Spleen (tissue), 13 donors: ENCODE measurements at places on chromosomes 2 and 18.

GRCh38 chr2:64609942-64610281, 43.8 kb downstream of the SERTAD2 start:
- DNase-seq = no peak

GRCh38 chr18:23401400-23402347, 51.4 kb upstream of the RIOK3 start:
- peak; percentile 80 for DNase-seq

DNA sequence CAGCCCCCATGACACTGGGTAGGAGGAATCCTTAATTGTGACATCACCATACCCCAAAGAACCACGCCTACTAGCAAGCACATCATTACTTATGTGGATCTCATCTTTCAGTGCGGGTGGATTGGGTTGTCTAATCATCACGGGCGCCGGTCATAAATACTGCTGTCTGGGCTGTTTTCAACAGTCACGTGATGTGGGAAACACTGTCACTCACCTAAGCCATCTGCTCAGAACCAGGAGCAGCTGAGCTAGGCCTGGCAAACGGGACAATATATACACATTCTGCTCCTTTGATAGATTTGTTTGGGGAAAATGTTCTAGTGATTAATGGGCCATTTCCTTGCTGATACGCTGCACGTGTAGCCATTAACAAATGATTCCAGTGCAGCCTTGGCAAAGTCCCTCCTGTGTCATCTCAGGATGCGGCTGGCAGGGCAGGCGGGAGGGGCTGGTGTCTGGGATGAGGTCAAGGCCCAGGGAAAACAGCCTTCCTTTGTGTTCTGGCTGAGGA, 145.9 kb upstream of the COPS8 start:
- peak; percentile 72 for DNase-seq

DNA sequence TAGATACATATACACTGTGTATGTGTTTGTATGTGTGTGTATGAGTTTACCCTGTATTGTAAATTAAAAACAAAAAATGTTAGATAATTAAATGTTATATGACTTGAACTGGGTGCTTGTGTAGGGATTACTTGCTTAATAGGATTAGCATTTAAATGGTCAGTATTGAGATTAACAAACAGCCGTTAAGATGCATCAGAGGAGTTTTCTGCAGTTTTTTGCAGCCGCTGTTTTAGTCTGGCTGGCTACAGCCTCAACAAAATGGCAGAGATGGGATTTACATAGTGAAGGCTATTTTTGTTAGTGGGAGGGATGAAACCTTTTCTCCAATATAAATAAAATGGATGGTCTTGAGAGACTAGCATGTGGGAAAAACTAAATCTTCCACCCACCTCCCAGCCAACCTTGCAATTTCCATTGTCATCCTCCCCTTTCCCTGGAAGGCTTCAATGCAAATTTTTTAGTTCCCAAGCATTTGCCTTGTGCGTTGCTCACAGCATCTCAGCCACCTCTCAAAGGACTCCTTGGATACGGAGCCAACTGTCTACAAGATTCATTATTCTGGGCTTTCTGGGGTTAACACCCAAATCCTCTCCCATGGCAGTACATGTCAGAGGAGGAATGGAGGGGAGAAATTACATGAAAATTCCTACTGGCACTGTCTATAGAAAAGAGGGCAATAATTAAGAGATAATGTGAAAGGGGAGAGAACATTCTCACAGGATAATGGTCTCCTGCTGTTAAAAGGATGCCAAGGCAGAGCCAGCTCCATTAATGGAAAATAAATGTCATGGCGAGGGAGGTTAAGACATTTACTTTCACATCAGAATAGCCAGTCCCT, 351.9 kb downstream of the CDH2 start:
- DNase-seq = no peak

- DNase-seq = no peak
Observed at GRCh38 chr2:104040771-104041170, 813.1 kb upstream of the POU3F3 start.

- no peak for DNase-seq
Observed at GRCh38 chr2:136210455-136210805, 92.5 kb upstream of the CXCR4 start.

GRCh38 chr2:224174990-224175389, 135.9 kb upstream of the SERPINE2 start:
- DNase-seq = no peak

DNA sequence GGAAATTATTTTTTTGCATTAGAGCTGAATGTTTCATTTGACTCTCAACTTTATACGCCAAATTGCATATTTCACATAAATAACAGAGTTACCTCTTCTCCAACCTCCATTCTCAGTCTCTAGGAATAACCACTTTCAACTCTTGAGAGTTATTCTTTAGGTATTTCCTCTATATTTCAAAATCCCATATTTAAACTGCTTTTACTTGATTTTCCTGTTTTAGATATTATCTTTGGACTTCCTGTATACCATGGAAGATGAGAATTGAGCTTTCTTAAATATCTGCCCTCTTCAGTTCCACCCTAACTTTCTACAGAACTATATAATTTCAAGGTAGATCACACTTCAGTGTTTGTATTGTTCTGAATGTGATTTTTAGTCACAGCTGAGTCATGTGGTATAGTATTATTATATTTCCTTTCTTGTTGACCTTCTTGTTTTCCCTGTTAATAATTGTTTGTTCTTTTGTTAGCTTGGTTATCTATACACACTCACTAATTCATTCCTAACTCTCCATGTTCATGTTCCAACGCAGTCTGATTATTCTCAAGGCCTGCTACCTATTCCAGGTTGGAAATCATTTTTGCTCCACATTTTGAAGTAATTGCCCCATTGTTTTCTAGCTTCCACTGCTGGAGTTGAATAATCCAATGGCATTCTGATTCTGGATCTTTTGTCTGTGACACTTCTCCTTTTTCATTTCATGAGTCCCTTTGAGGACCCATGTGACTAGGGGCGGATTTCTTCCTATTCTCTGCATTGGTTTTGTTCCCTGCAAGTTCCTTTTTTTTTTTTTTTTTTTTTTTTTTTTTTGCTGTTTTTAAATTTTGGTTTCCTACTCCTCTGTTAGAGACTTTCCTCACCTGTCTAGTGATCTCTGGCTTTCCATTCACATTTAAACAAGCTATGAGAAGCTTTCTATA, 156.8 kb upstream of the RBMS1 start:
- DNase-seq = no peak

DNA sequence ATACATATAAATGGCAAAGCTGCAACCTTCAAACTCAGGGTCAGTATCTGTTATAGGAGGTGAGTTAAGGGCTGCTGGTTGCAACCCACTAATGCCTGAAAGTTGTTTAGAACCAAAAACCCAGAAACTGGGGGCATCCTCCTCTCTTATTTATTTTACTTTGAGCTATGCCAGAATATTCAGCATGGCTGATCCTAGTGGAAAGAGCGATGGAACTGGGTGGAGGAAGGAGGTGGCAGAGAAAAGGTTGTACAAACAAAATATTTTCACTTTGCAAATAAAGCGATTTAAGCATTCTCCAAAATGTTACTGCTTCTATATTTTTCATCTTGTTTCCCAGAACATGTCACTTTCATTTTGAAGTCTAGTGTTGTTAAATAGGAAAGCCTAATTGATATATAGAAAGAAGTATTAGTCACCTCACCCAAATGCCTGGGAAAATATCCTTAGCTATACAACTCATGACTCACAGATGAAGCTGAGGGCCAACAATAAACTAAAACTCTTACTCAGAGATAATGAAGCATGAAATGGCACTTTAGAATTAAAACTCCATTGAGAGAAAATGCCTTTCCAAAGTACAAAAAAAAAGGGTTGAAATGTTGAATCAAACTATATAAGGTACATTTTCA, 251.4 kb upstream of the UBE2E3 start:
- DNase-seq = no peak

DNA sequence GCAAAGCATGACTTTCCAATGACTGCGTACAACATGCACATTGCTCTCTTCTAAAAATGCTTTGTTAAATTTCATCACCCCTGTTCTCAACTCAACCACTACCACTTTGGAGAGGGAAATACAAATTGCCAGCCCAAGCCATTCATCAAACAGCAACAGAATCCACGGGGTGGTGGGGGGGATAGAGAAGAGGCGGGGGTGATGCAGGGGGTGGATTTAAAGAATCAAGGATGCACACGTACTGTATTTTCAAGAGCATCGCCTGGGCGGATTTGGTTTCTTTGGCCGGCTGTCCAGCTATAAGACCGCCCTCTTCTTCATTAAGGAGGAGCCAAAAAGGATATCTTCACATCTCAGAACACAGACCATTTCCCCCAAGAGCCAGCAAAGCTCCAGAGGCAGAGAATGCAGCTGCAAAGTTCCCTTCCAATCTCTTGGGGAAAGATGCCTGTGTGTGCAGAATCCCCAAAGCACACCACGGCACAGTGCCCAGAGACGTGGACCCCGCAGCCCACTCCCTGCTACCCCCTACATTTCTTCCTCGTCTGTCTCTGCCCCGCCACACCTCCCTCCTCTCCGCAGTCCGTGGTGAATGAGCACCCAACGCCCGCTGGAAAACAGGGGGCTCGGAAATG, 977 bp downstream of the SLC8A1 start:
- DNase-seq = no peak

GRCh38 chr2:233813236-233814055, 35.3 kb downstream of the MROH2A start:
- DNase-seq = peak; percentile 16

DNA sequence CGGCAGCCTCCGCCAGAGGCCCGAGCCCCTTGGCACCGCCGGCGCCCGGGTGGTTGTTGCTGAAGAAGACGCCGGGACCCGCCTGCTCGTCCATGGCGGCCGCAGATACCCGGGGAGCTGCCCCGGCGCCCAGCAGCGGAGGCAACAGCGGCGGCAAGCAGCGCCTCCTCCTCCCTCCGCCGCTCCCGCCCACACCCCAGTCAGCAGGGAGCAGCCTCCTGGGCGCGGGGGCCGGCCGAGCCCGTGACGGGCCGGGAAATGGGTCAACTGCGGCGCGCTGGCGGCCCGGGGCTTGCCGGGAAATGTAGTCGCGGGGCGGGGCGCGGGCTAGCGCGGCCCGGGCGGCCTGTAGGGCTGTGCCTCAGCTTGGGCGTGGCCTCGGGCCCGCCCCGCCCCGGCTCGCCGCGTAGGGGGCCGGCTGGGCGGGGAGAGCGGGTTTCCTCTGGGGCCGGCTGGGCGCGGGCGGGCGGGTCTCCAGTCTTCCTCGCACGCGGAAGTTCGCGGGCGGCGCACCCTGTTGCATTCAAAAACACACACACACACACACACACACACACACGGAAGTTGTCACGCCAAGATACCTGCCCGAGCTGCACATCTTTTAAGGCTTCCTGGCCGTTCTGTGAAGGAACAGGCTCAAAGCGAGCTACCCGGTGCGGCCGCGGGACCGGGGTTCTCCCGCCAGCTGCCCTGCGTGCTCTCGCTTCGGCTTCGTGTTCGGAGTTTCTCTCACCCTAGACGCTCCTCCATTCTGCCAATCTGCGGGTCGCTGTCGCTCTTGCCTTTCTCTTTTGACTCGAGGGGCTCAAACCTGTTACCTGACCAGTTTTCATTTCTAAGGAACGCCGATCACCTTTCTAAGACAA, at the start of gene STRN:
Gene STRN, minus strand, starts transcription at position 167 of the 866 bp plus-strand sequence. Its CDS starts 73 bp downstream, at position 94.
- peak; percentile 100 for DNase-seq

GRCh38 chr2:224778474-224778877, 62.3 kb upstream of the CCDC195 start:
- DNase-seq = no peak

DNA sequence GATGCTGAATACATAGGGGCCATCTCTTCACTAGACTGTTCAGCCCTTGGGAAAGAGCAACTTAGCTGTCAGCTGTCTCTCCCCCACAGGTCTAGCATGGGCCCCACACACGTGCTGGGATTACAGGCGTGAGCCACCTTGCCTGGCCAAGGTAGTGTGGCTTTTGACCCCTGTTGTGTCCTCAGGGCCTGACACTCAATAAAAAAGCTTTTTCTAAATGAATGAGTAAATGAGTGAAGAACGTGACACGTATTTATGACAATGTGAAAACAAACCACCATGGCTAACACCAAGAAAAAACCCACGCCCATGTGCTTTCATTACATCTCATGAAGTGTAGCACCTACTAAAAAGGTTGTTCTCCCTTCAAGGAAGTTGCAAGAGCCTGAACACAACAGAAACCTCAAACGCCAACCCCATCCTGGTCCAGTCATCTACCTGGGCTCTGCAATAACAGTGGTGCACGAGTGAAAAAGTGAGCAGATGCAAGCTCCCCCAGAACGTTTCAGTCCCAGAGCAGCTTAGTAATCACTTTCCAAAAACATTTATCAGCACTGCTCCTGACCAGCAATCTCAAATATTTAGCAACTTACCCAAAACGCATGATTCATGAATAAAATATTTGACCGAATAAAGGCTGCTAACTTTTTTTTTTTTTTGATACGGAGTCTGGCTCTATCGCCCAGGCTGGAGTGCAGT, 3.4 kb downstream of the WDFY1 start:
- no peak for DNase-seq

- peak; percentile 19 for DNase-seq
Observed at GRCh38 chr2:113910110-113910717, 20.3 kb downstream of the ACTR3 start.

DNA sequence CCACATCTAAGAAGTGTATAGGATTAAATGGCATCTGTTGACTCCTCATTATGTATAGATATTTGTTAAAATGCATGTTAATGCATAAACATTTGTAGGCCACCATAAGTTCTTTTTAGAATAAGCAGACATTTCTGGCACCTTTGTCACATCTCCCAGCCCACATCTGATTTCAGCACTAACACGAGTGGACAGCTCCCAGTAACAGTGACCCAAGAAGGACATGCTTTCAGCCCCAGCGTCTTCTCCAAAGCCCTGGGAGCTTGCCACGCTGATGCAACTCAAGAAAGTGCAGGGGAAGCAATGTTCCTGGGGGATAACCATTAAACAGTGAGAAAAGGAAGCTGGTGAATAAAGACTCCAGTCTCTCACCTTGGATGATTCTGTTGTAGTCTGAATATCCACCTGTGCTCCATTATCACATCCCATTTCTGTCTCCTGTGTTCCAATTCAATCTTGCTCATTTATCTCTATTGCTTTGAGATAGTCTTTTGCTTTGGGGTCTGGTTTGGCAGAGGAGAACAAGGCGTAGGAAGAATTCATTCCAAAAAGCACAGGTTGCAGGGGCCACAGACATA, 182.6 kb upstream of the THSD7B start:
- no peak for DNase-seq

DNA sequence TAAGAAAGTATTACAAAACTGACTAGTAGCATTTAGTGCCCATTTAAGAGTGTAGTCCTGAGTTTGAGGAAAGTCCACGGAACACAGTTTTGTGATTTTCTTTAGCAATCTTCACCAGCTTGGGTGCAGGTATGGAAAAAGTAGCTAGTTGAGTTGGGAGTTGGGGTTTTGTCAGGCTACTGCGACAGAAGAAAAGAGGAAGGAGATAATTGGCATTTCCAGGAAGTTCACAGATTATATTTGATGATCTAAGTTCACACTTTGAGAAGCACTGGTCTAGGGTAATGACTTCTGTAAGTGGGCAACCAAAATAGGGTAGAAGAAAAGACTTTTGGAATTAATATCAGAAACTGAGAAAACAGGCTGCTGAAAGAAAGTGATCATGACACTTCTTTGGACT, 52.1 kb downstream of the VIL1 start:
- DNase-seq = no peak

DNA sequence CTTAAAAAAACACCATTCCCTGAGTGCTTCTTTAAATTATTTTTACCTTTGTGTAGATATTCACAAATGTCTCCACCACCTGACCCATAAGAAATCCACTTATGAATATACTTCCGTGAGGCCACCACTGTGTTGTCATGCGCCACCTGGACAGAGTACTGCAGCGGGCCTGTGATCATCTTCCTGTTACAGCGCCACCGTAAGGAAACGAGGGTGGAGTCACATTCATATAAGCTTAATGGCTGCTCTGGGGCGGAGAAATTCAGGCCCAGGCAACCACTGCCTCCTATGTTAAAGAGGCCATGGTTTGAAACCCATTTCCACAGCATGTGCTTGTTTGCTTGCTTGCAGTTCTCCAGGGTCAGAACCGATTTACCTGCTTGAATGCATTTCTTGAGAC, 17.7 kb downstream of the PLA2R1 start:
- no peak for DNase-seq
